Thoracic aorta (tissue), 2 donors: ENCODE measurements at places on chromosomes 1 and 21. TPM values are rescaled to one million over a fixed set of nuclear protein-coding genes. Genes with fewer than 3 reads are reported as not detected.

DNA sequence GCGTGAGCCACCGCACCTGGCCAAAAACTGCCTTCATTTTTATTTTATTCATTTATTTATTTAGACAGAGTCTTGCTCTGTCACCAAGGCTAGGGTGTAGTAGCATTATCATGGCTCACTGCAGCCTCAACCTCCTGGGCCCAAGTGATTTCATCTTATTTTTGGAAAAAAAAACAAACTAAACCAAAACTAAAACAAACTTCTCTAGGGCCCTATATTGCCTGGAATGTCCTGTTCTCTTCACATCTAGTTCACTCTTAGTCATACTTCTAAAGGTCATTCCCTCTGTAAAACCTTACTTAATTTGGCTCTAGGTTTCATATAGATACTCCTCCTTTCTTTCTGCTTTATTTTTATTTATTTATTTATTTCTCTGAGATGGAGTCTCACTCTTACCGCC lies 15.6 kb downstream of the RPS27 start:
- no peak for DNase-seq

GRCh38 chr1:103461161-103462105 lies 64.1 kb upstream of the RNPC3 start:
- no peak for DNase-seq

- no peak for DNase-seq
Observed at GRCh38 chr1:13646521-13646920, 53.5 kb upstream of the PRDM2 start.

GRCh38 chr1:229323885-229324553 lies 18.8 kb downstream of the CCSAP start:
- DNase-seq: no peak

GRCh38 chr1:107572674-107573211 lies 392.2 kb downstream of the VAV3 start:
- no peak for DNase-seq

DNA sequence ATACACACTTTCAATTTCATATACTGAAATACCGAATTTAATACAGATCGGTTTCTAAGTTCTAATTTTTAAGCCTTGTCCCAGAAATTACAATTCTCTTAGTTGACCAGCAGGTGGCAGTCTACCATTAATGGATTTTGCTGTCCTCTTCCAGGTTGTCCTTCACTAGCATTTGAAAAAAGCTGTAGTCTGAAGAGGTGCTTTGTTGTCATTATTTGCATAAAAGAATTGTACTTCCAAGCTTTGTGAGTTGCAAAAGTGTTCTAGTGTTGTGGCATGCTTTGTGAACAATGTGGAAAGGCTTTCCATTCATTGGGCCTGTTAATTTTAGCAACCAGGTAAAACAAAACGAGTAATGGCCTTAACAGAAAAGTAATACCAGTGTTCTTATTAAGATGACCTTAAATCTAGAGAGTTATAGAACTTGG lies 193.6 kb downstream of the RPS6KC1 start:
- DNase-seq: no peak

- no peak for DNase-seq
Observed at GRCh38 chr1:85612704-85613361, 32.3 kb downstream of the CCN1 start.

The SLAMF1 gene
- 1.8 TPM for total RNA-seq

The OR2L3 gene
- total RNA-seq: not detected

The OR2AK2 gene
- not detected for total RNA-seq

The ESRRG gene
- total RNA-seq: not detected

The S100A14 gene
- total RNA-seq: 4.2 TPM

The CD247 gene
- total RNA-seq: 1.6 TPM
